ENCODE measurements at places on chromosomes 11 and 22.

DNA sequence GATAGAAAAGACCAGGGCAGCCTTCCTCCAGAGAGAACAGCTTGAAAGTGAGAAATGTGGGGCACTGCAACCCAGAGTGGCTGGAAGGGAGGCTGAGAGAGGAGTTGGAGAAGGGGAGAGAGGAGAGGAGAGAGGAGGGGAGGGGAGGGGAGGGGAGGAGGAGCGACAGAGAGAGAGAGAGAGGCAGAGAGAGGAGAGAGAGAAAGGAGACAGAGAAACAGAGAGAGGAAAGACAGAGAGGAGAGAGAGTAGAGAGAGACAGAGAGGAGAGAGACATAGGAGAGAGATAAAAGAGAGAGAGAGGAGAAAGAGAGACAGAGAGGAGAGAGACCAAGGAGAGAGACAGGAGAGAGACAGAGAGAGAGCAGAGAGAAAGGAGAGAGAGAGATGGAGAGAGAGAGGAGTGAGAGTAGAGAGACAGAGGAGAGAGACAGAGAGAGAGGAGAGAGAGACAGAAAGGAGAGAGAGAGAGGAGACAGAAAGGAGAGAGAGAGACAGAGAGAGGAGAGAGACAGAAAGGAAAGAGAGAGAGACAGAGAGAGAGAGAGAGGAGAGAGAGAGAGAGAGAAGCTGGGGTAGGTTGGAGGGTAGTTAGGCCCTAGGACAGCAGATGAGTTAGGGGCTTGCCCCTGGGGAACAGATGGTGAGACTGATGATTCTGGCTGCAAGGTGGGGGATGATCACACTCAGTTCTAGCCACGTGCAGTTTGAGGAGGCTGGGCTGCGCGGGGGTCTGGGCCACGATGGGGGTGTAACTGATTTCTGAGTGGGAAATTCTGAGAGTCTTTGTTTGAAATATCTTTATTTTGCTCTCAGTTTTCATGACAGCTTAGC, 8.5 kb upstream of the SCYL1 start:
- no peak for DNase-seq

DNA sequence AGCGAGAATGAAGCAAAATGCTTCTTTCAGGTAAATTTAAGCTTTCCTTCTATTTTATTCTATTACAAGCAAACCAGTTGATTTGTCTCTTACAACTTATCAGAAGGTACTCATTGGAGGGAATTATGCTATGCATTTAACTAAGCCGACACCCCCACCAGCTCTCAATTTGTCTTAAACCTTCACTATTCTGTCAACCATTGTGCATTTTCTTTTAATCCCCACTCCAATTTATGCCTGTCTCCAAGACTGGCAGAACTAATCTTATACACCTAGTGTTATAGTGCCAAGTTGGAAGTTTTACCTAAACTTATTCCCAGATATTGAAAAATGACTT, 12.5 kb downstream of the TAF1D start:
- DNase-seq: no peak

- no peak for DNase-seq
Observed at GRCh38 chr22:30025221-30025620, 55.0 kb upstream of the HORMAD2 start.

DNA sequence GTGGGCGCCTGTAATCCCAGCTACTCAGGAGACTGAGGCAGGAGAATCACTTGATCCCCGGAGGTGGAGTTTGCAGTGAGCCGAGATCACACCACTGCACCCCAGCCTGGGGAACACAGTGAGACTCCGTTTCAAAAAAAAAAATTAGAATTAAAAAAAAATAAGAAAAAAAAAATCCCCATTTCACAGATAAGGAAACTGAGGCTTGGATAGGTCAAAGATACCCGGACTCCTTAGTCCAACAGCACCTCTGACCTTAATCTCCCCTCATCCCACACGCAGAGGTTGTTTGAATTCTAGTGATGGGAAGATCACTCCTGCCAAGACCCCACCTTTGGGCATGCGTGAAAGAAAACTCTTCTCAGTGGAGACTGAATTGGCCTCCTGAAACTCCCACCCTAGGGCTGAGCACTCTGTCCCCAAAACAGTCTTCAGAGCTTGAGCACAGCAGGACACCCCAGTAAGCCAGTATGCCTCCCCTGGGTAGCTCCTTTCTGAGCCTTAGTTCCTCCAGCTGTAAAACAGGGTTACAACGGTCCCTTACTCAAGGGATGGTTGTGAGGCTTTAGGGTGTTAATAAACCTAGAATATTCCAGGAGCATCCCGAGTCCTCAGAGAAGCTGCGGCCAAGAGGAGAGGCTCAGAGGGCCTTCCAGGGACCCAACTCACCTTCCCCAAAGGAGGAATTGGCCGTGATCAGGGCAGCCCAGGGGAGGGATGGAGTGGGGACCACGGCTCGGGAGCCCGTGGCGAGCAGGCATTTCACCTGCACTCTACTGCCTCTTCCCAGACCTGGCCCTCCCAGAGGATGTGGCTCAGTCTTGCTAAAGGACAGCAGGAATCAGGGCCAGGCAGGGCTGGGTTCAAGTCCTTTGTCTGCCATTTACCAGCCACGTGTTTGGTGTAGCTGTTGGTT, 73.3 kb downstream of the NFAM1 start:
- DNase-seq: no peak

DNA sequence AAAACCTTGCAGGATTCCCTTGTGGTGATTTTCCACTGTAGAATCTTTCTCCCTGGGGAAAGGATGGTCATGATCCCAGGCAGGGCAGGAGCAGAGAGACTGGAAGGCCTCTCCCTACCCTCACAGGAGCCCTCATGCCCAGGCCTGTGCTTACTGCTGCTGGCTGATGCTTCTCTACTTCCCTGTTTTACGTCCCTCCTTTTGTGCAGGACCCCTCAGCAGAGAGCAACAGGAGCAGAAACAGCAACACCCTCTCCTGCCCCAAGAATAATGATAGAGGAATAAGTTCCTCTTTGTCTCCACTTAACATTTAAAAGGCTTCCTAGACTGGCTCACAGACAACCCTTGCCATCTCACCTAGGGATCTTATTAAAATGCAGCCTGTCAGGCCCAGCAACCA, 3.6 kb downstream of the ISX start:
- DNase-seq: no peak

DNA sequence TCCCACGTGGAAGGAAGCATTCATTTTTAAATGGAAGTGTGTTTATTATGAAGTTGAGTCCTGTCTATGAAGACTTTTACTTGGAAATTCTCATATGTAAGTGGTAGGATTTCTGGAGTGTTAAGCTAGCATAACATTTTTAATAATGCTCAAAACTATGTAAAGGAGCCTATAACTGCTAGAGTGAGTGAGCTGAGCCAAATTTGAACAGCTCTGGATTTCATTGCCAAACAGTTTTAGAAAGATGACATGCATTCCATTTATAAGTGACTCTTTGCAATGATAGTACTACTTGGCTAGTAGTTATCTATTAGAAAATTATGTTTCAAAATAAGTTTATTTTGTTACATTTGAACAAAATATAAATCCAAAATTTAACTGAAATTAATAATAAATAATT, 721.2 kb downstream of the LUZP2 start:
- DNase-seq: no peak

- no peak for DNase-seq
Observed at GRCh38 chr22:17794726-17795542, 20.7 kb upstream of the BID start.

DNA sequence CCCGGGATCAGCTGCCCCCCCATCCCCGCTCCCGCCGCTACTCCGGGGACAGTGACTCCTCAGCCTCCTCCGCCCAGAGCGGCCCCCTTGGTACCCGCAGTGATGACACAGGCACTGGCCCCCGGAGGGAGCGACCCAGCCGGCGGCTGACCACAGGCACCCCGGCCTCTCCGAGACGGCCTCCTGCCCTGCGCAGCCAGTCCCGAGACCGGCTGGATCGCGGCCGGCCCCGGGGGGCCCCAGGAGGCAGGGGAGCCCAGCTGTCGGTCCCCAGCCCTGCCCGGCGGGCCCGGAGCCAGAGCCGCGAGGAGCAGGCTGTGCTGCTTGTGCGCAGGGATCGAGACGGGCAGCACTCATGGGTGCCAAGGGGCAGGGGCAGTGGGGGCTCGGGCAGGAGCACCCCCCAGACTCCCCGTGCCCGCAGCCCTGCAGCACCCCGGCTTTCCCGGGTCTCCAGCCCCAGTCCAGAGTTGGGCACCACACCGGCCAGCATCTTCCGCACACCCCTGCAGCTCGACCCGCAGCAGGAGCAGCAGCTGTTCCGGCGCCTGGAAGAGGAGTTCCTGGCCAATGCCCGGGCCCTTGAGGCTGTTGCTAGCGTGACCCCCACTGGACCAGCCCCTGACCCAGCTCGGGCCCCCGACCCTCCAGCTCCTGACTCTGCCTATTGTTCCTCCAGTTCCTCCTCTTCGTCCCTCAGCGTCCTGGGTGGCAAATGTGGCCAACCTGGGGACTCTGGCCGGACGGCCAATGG, 3.9 kb downstream of the RASL10A start:
- no peak for DNase-seq

DNA sequence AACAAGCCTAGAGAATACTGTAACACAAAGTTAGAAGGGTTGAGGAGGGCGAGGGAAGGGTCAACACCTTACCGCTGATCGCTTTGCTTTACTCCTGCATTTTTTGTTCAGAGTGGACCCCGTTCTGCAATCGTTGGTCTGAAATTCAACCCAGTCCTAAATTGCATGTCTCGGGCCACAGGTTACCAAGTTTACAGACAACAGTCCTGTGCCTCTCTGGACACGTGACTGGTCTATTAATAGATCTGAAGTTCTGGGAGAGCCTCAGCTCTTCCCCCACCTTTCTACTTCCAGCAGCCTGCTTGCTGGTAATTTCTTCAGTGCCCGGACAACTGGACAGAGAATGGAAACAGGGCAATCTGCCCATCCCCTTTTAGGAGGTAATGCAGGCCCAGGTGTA, 74.2 kb downstream of the STIM1 start:
- no peak for DNase-seq

DNA sequence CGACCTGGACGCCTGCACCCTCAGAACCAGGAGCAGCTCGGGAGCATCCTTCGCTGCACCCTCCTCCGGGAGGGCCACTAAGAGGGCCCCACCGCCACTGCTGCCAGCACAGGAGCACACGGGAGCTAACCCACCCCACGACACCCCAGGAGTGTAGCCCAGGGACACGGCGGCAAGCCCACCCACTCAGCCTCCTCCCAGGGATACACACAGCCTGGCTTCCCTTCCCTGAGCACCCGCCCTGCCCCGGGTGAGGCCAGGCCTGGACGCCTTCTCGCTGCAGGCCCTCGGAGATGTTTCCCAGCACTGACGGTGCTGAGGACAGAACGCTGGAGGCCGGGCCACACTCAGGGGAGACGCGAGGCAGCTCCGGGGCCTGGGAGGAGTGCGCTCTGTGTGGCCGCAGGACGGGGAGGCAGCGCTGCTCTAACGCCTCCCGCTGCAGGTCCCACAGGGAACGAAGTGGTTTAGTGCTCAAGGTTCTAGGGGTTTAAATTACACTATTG, 190.4 kb downstream of the BRD1 start:
- no peak for DNase-seq

GRCh38 chr11:15918674-15919073, 437.7 kb downstream of the SOX6 start:
- DNase-seq: no peak

GRCh38 chr22:24072361-24072760, 61.3 kb downstream of the CABIN1 start:
- no peak for DNase-seq

DNA sequence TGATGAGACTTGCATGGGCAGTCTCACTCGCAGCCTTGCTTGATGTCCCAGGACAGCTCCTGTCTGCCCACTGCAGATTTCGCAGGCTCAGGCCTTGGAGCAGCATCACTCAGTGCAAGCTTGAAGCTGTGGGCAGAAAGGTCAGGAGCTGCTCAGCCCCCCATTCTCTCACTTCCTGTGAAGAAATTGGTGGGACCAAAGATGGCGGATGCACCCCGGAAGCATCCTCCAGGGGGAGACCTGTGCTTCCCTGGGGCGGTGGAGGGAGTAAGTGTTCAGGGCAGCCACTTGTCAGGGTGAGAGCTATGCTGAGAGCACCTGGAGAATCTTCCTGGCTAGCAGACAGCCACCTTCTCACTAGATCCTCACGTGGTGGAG, 11.3 kb downstream of the PLAAT2 start:
- DNase-seq: no peak

Data from stimulated activated CD8-positive, alpha-beta memory T cell treated with anti-CD3 and anti-CD28 coated beads, Interleukin-15, amount 100 ng/mL, for 24 hours (primary cell).